ENCODE measurements at places on chromosomes 6 and 20. TPM values are rescaled to one million over a fixed set of nuclear protein-coding genes. Genes with fewer than 3 reads are reported as not detected.

GJA10 gene
- total RNA-seq, result not detected

MYB gene
- 1.4 TPM for total RNA-seq

PRDM13 gene
- not detected for total RNA-seq

CLVS2 gene
- total RNA-seq, result not detected

NINL gene
- 6.5 TPM for total RNA-seq

ZSCAN23 gene
- 0.87 TPM for total RNA-seq

GHRH gene
- not detected for total RNA-seq

IPCEF1 gene
- total RNA-seq, result 0.63 TPM

SPEF1 gene
- total RNA-seq, result 0.92 TPM

OR2J3 gene
- total RNA-seq, result not detected

NHSL1 gene
- total RNA-seq, result 4.0 TPM

CFAP206 gene
- 0.40 TPM for total RNA-seq

C2 gene
- total RNA-seq, result not detected

TRAPPC3L gene
- total RNA-seq, result not detected

ZNF165 gene
- 4.3 TPM for total RNA-seq

FHL5 gene
- total RNA-seq, result not detected

STX11 gene
- 0.22 TPM for total RNA-seq

LTB gene
- total RNA-seq, result 50.8 TPM

EEF1A1 gene
- total RNA-seq, result 15,338 TPM

PTGIS gene
- total RNA-seq, result not detected

RFX6 gene
- total RNA-seq, result not detected

CALHM4 gene
- total RNA-seq, result not detected

DNA sequence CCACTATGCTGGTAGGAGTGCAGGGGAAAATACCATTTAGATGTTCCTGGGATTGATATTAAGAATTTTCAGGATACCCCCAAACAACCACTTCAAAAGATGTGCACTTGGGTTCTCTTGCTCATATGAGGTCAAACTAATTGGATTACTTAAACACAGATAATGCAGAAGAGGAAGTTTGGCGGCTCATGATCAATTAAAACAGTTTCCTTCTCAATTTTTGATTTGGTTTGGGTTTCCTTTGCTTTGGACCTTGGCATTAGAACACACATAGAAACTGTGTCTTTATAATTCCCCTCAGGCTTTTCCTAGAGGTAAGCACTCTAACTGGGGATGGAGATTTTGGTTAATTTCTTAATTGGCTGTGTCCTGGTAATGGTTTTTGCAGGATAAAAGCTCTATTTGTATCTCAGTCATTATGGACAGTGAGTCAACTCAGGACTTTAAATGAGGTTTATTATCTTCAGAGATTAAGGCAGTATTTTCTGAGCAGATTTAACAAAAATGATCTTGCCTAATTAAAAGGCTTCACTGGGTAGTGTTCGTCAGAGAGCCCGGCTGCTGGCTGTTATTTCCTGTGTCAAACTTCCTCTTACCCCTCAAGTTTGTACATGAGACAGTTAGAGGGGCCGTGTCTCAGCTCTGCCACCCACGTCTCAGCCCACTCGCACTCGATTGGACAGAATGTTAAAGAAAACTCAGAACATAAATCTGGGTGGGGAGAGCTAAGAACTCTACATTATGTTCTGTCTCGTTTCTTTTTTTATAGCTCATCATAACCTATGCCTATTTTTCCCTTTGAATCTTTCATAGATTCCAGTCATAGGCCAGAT, 50.3 kb upstream of the PREP start:
- DNase-seq, result no peak

DNA sequence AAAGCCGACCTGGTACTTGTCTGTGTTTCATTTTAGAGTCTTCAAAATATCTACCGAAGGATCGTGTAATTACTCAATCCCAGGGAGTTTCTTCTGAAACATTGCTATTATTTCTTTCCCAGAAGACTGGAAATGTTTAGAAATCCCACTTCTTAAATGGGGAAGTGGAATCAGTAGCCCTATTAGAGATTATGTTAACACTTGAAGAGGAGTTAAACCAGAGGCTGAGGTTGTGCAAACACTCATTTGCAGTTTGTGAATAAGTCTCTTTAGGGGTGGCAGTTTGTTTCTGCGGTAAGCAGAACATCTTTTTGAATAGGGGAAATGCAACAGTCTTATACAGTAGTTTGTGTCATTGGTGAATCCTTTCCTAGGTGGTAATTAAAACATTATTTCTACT, 21.3 kb downstream of the DSP start:
- DNase-seq, result no peak

GRCh38 chr6:37793067-37793466, 26.5 kb upstream of the ZFAND3 start:
- no peak for DNase-seq

- DNase-seq, result no peak
Observed at GRCh38 chr6:44849806-44850205, 462.3 kb downstream of the CDC5L start.

- peak; percentile 78 for DNase-seq
Observed at GRCh38 chr6:88626460-88626859, 337.0 kb downstream of the RNGTT start.

GRCh38 chr6:12354499-12354898, 64.3 kb downstream of the EDN1 start:
- DNase-seq, result peak; percentile 97

GRCh38 chr6:160058603-160059215, 62.9 kb upstream of the SLC22A1 start:
- no peak for DNase-seq

- DNase-seq, result peak; percentile 55
Observed at GRCh38 chr20:23050847-23051627, 1.6 kb upstream of the THBD start.

- DNase-seq, result no peak
Observed at GRCh38 chr6:42781796-42782688, at the start of gene BICRAL. Gene BICRAL, plus strand, starts transcription at chr6:42782052. Its CDS starts 39,971 bp downstream, at chr6:42822023.

DNA sequence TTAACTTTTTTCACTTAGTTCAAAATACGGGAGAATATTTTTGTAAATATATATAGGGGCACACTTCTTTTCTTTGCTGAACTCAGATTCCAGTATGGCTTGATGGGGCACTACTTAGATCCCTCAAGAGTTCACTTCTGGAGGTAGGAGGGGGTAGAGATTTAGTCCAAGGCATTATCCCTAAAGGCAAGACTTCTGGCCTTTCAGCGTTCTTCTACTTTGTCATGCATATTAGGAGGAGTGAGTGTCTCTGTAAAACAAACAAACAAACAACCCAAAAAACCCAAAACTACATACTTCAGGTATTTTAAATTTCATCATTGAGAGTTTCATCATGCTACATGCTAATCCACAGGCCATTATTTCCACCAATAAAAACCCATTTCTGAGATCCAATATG, 32.0 kb downstream of the SMPDL3A start:
- DNase-seq, result no peak

GRCh38 chr6:75210885-75211739, 5.3 kb upstream of the COL12A1 start:
- DNase-seq, result no peak

GRCh38 chr20:63898882-63899558, 4.1 kb downstream of the DNAJC5 start:
- DNase-seq, result no peak

DNA sequence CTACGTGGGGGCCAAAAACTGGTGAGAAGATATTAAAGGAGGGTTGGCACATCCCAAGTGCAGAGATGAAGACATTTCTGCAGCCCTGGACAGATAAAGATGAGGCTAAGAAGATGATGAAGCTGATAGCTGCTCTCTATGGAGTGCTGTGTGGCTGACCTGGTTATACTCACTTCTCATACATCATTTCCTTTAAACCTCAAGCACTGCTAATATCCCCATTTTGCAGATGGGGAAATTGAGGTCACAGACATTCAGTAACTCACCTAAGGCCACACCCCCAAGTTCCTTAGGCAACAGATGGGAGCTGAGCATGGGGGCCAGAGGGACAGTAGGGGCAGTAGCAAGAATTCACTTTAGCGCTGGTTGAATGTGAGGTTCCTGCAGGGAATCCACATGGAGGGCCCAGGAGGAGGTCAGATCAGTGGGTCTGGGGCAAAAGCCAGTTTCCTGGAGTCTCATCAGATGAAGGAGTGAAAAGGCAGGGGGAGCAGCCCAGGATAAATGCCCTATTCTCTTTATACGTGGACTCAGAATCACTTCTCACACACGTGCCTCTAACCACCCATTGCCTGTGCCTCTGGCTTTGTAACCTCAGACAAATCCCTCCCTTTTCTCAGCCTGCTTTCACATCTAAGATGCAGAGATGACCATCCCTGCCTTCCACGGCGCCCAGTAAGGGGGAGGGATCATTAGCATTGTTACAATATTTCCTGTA, 125.8 kb downstream of the NFATC2 start:
- no peak for DNase-seq

DNA sequence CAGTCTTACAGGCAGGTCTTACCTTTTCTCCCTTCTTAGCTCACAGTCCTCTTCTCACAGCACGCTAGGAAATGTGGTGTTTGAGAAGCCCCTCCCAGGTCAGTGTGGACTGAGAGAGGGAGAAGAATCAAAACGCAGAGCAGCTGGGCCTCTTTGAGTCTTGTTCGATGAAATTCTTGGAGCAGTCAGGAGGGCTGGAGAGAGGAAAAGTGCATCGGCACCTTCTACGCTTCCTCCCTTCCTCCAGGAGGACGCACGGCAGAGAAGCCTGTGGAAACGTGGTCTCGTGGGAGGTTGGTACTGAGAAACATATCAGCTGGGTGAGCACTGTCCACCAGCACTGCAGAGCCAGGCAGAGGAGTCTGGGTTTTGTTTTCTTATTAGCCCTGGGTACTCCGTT, 52.7 kb downstream of the TXLNB start:
- DNase-seq, result no peak

DNA sequence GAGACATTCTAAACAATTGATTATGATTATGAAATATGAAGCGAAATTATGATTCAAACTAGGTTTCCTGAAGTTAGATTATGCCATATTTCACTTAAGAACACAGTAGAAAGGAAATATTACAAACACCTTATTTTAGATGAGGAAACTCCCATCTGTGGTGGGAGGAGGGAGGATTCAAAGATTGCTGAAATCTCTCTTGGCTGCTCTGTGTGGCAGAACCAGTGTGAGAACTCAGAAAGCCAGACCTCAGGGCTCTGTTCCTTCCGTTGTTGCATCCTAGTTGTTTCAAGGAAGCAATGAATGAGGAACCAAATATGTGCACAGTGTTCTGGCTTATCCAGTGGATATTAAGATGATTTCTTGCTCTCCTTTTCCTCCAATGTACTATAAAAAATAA, 2.1 kb downstream of the TAAR5 start:
- DNase-seq, result no peak

DNA sequence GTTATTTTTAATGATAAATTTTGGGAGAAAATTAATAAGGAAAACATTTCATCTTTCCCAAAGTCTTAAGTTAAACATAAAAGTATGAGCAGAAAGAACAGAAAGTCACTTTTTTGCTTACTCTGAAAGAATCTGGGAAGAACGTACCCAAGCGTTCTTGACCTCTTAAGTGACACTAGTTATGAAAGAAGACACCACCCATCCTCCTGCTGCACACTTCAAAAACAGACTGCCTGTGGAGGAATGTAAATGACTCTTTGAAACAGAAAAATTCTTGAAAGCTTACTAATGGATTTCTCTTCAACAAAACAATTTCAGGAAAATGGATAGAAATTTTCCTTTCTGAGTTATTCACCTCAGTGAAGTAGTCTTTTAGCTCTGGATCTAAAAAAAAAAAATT, 227.7 kb downstream of the MEI4 start:
- DNase-seq, result no peak

DNA sequence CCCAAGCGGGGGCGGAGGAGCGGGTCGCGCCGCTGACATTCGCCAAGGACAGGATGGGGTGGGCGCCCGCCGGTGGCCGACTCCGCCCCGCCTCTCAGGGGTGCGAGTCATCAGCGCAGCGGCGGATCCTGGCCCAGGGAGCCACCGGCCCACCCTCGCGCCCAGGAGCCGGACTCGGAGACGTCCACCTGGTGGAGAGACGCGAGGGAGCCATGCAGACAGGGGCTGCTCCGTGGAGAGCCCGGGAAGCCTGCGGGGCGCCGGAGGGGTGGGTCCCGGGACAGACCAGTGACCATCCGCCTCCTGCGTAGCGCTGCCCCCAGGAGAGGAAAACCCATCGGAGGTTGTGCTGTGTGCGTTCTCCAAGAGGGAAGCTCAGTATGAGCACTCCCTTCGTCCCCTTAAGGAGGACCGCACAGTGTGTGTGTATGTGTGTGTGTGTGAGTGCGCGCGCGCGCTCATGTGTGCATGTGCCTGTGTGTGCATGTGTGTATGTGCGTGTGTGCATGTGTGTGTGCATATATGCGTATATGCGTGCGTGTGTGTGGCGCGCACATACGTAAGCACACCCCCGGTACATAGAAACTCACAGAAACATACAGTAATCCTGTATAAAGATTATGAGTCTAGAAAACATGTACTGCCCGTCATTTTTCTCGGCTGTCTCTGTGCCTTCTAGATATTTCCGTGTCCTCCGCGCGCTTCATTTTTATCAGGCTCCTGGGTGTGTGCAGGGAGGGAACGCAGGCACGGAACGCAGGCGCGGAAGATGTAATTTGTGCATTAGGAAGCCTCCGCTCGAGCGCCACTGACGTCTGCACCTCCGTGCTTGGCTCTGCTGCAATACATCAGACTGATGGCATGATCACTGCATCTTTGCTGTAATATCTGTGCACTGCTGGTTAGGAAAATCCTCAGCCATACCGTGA, 158.9 kb downstream of the TBXT start:
- DNase-seq, result no peak

GRCh38 chr6:157530126-157530525, 149.1 kb downstream of the ZDHHC14 start:
- DNase-seq, result no peak

DNA sequence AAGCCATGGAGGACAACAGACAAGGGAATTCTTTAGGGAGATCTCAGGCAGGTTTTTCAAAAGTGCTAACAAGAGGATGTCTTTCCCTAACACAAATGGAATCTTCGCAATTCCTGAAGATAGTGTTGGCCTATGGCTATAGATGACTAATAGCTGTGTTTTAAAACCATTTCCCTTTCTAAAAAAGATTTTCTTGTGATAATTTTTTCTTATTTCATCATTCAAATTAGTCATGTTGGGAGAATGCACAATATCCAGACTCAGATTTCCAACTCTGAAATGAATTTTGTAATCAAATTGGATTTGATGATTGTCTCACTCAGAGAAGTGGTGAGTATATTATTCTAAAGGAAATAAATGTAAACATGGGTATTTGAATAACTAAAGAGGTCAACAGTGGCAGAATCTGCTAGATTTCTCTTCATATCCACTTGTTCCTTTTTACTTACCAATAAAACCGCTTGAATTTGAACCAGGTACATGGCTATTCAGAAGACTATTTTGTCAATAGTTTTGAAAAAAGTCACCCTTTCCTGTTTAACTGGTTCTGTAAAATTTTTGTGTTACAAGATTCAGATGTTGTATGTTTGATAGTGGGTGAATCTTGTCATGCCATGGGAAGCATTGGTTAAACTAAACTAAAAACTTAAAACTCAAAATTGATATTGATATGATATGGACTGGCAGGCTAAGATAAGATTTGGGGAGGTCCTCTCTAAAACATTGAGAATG, 1223.7 kb upstream of the EYS start:
- no peak for DNase-seq

DNA sequence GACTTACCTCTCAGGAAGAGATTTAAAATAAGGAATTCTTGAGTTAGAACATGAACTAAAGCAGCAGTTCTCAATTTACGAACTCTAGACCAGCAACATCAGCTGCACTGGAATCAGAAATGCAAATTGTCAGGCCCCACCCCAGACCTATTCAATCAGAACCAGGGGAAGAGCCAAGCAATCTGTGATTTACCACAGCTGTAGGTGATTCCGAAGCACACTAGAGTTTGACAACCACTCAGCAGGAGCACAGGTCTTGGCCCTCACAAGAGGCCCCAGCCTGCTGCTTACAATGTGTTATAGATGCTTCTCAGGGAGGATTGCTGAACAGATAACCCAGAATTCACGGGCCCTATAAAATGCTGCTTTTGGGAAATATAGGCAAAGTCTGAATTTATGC, 279.2 kb downstream of the PTPRK start:
- DNase-seq, result no peak

Data from epithelial cell of proximal tubule (primary cell).